GM23338 (cell line): ENCODE measurements at places on chromosomes 12 and 14. TPM values are rescaled to one million over a fixed set of nuclear protein-coding genes. Genes with fewer than 3 reads are reported as not detected.

- DNase-seq: no peak
Measured at GRCh38 chr12:60094436-60094835, 498.6 kb downstream of the SLC16A7 start.

DNA sequence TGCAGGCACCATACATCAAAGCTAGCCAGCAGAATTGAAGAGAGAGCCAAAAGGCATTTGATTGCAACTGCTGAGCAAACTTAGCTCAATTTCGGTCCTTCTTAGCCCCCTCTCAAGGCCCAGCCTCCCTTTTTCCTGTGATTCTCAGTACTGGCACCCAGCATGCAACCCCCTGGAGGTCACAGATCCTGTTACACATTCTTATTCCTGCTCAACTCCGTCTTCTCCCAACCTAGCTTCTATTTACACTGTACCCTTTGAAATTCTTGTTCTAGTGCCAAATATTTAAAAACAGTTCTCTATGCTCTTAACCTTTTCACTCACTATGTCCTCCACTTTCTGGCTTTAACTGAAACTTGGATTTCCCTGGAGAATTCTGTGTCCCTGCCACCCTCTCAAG, 131.3 kb upstream of the CPSF6 start:
- peak; percentile 46 for DNase-seq

DNA sequence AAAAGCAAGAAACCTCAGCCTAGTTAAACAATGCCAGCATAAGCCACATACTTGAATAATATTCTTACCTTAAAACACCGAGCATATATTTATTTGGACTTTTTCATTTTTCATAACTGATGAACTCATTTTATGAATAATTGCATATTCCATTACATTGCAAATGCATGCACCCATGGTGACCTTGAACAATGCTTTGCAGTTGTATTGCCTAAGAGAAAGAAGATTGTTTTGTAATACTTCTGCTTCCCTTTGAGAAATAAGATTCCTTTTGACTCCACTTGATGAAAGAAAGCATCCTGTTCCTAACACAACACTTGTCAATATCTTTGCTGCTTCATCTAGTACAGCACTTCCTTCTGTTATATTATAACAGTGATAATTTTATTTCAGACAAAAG, 1182.2 kb downstream of the FLRT2 start:
- DNase-seq: no peak

- no peak for DNase-seq
Measured at GRCh38 chr14:72611506-72611905, 282.4 kb downstream of the DPF3 start.

- DNase-seq: no peak
Measured at GRCh38 chr12:62689042-62689839, 222.6 kb downstream of the MON2 start.

DNA sequence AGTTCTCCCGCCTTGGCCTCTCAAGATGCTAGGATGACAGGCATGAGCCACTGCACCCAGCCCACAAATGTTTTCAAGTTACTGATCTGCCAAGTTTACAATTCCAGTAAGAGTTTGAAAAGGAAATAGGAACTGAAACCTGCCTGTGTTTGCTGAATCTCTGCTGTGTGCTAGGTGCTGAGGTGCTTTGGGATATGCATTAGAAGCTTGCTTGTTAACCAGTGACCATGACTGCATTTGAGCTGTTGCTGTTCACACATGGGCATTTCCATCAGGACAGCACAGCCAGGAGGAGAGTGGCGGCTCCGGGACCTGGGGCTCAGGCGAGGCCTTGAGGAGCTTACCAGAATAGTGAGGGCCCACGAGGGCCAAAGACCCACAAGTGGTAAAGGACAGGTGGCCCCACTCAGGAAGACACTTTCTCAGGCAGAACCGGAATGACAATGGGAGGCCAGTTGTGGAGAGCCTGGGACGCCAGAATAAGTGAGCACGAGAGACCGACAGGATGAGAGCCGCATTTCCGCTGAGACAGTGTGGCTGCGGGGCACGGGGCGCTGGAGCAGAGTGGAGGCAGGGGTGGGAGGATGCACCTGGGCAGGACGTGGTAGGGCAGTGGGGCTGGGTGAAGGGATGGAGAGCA, 54.5 kb upstream of the MMP17 start:
- DNase-seq: peak; percentile 69

Gene SERPINA10
- not detected in 2 replicates for total RNA-seq

Gene ACVRL1
- 0.28 and 0.62 TPM in 2 replicates for total RNA-seq

Gene OR4K13
- total RNA-seq: not detected in 2 replicates

Gene GPRC5A
- 0.38 and 1.0 TPM in 2 replicates for total RNA-seq

Gene CELA1
- total RNA-seq: not detected in 2 replicates

Gene KRT75
- total RNA-seq: not detected in 2 replicates

Gene PPP2R5C
- total RNA-seq: 75.4 and 76.4 TPM in 2 replicates

Gene HCAR2
- total RNA-seq: not detected in 2 replicates
